GM12865 (cell line): ENCODE measurements at places on chromosomes 11 and 22.

GRCh38 chr11:66459138-66459778 lies 7.4 kb upstream of the PELI3 start:
- DNase-seq: peak; percentile 37

DNA sequence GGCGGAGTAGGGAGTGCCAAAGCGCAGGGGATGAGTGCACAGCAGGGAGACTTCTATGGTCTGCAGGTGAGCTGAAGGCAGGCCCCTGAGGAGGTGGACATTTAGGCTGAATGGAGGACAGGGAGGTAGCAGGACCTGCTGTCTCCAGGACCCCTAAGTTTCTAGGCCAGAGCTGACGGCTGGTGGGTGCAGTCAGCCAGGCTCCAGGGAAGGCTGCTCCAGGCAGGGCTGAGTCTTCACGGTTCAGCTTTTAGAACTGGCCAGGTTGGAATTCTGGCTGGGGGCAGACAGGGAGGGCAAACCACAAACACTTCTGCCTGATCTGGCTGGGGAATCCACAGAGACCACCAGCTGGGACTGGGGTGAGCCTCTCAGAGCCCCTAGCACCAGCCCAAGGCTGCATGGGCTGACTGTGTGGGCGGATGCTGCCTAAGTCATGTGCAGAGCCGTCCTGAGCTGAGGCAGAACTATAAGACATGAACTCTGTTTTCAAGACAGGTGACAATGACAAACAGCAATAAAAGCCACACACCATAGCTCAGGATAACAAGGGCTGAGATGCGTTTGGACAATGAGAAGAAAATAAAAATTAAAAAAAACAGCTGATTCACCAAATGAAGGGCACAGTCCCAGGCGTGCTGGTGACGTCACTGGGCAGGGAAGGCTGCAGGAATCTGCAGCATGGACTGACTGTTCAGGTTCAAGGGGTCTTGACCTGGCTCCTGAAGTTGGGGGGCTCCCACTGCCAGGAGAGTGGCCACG lies 10.4 kb upstream of the MALAT1 start:
- no peak for DNase-seq

- peak; percentile 29 for DNase-seq
Measured at GRCh38 chr11:7160814-7161489, 72.2 kb downstream of the RBMXL2 start.

- no peak for DNase-seq
Measured at GRCh38 chr11:130904380-130904779, 11.9 kb downstream of the SNX19 start.

DNA sequence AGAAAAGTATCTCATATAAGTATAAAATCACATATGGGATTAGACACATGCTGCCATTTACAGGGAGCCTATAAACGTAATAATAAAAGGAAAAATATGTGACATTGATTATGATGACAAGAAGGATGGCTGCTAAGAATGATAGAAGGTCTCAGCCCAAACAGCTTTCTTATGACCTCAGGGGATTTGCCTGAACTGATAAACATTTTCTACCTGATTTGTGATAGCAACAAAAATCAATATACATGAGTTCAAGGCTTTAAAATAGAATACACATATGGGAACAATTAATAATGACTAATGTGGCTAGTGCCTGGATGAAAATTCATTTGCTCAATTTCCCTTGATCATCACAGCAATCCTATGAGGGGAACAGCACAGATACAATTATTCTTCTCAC lies 636.8 kb upstream of the CCDC90B start:
- DNase-seq: no peak

DNA sequence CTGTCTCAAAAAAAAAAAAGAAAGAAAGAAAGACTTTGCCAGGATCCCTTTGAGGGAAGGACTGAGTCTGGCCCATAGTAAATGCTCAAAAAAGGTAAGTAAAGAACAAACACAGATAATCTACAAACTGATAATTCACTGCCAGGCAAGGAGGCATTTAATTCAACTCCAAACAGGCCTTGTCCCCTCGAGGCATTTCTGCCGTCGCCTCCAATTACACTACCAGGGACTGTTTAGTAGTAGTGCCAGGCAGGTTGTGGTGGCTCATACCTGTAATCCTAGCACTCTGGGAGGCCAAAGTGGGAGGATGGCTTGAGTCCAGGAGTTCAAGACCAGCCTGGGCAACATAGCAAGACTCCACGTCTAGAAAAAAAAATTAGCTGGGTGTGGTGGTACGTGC lies 43.7 kb downstream of the PC start:
- DNase-seq: no peak

- no peak for DNase-seq
Measured at GRCh38 chr11:12472401-12473005, 95.1 kb downstream of the PARVA start.

DNA sequence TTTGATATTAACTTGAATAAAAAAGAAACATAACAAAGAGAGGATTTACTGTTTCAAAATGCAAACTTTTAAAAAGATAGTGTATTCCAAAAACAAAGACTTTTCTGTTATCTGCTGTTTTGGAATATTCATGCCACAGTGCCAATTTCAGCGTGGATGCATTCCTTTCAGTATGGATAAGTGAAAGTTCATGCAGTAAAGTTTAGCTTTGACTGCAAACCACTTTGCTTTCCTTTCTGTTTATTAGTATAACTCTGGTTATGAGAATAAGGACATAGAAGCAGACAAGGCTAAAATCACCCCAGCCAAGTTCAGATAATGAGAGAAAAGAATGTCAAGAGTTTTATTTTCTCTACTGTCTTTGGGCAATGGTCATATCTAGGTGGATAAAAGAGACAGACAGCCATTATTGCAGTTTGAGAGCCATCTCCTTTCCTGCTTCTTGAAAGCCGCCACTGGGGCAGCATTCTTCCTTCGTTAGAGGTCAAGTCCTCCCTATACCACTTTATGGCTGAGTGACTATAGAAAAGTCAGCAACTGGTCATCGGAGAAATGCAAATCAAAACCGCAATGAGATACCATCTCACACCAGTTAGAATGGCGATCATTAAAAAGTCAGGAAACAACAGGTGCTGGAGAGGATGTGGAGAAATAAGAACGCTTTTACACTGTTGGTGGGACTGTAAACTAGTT lies 82.4 kb upstream of the BLID start:
- DNase-seq: no peak

- no peak for DNase-seq
Measured at GRCh38 chr11:129034001-129034400, 91.3 kb upstream of the TP53AIP1 start.

GRCh38 chr22:50048836-50049235 lies 9.3 kb downstream of the TTLL8 start:
- no peak for DNase-seq

DNA sequence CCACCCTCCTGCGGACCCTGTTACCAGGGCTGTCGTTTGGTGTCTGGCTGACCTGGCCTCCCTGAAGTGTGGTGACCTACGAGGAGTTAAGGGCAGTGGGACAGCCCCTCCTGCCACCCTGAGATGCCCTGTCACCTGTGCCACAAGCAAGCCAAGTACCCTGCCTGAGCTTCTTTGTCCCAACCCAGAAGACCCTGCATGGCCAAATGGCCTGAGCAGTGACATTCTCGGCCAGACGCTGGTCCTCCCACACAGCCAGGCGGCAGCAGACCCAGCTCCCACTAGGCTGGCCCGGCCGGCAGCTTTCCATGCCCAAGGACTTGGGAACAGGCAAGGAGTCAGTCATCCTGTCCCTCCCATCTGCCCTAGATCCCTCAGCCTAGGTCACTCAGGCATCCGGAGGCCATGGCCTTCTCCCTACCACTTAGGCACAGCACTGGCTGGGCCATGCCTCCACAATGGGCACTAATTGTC lies 7.6 kb downstream of the ARVCF start:
- DNase-seq: no peak

DNA sequence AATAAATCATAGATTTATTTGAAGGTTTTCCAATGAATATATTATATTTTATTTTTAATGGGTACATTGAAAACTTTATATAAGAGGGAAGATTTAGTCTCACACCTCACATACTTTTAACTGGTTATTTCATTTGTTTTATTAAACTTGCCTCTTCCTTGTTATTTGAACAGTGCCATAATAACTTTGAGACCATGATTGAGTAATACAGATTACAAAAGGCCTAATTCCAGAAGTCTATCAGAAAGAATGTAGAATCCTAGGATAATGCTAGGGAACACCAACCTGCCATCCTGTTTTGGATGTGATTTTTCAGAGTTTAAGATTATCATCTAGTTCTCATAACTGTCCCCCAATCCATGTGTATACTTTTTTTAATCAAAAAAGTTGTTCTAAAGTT lies 102.7 kb upstream of the BIRC3 start:
- DNase-seq: no peak

GRCh38 chr11:8323161-8323935 lies 59.7 kb upstream of the LMO1 start:
- DNase-seq: no peak

DNA sequence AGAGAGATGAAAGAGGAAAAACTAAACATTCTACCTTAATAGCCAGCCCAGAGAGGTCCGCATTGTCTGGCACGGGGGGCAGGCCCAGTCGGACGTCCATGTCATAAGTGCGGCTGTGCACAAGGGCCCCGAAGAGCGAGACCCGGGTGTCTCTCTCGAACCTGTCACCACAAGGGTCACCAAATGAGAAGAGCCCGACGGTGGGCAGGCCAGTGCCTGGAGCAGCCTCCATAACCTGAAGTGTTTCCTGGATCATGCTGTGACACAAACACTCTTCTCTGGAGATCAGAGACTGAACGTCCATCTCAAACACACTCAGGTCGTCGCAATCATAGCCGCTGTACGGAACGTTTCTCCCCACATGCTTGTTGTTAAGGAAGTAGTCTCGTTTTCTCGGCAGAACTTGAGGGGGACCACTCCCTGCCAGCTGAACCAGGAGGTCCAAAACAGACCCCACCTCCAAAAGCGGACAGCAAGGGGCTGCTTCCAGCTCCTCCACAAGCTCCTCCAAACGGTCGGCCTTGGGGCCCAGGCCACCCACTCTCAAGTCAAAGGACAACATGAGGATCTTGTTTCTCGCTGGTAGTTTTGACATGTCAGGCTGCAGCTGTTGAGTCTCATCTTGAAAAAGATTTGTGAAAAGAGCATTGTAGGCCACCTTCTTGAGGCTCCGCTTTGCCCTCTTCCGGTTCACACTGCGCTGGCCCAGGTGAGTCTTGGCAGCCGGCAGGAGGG lies 971 bp downstream of the TUBGCP6 start:
- DNase-seq: no peak

- DNase-seq: no peak
Measured at GRCh38 chr11:94111660-94112059, 17.0 kb upstream of the PANX1 start.

GRCh38 chr11:110445437-110445836 lies 15.7 kb downstream of the FDX1 start:
- no peak for DNase-seq

DNA sequence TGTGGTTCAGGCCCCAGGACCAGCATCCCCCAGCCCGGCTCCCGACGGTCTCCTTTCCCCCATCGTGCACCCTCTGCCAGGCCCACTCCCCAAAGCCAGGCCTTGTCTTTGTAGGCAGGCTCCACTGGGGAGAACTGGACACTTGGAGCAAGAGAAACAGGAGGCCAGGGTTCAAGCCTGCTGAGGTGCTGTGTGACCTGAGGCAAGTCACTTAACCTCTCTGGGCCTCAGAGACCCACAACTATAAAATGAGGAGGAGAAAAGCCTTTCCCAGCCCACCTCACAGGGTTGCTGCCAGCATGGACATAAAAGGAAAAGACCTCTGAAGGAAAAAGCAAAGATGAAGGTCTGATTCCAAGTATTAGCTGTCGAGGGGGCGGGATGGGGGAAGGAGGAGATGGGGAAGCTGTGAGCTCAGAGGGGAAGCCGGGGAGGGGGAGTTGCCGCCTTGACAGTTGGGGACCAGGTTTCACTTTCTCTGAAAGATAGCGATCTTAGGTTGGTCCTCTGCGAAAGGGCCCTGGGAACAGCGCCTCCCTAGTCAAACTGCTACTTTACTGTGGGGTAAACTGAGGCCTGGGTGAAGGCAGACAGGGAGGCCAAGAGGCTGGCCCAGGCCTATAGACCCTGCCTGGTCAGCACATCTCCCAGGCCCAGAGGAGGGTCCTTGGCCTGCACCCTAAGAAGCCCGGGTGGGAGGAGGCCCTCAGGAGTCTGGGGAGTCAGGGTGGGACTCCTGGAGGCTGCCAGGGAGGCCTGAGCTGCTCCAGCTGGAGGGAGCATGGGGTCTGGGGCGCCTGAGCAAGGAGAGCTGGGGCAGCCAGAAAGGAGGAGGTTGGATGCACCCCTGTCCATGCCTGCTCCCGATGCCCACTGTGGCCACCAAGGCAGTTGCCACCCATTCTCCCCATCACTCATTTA lies 991 bp upstream of the OSM start:
- DNase-seq: no peak

DNA sequence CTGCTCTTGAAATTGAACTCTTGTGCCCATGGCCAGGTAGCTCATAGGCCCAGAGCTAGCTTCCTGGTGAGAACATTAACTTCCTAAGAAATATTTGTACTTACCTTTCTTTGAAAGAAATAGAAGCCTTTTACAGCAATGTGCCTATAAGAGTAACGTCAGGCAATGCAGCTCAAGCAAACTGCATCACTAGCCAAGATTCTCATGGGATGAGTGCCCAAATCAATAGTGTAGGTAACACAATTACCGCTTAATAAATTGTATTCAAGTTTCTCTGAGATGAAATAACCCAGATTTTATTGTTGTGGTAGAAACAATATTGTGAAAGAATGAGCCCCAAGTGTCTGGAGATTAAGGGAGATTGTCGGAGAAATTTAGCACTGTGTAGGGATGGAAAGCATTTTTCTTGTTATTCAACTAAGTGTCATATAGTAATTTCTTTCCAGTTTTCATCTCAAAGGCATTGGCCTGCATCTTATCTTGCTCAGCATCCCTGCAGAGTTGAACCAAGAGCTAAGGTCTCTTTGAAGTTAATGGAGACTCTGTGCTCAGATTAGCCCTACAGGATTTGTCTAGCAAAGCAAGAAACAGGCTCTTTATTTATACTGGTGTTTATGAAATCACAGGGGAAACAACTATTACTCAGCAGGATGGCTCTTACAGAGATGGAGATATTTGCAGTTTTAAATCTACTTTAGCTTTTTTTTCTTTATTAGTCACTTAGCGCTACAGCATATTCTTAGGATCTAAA lies 321.0 kb upstream of the PDGFD start:
- no peak for DNase-seq

DNA sequence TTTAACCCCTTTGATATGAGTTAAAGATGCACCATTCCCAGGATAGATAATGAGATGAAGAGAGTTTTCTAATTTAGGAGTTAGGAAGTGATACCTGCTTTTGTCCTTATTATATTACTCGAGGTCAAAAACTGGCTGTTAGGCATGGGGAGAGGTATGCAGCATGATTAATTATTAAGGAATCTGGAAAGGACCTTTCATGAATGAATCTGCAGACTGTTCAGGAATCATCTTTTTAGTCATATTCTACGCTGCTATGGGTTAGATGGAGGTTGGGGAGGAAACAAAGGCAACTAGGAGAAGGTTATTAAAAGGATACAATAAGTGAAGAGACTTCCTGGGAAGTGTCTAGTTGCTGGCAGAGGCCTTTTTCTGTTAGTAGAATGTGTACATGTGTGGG lies 492.4 kb upstream of the CCDC90B start:
- DNase-seq: no peak

DNA sequence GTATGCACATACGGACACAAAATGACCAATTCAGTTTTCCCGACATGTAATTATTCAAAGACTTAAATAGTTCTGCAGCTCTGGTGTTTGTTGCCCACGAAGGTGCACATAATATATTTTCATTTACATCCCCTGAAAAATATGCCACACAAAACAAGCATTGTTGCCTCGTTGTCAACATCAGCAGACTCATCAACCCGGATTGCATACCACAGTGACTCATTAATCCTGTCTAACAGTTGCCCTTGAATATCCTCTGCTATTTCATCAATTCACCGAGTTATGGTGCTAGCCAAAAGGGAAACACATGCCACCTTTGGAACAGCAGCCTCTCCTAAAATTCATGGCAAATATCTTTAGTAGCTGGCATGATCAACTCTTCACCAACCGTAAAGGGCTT lies 582.2 kb downstream of the LRRC4C start:
- no peak for DNase-seq
